Mammary epithelial cell (primary cell): ENCODE measurements at places on chromosomes 3 and 15. TPM values are rescaled to one million over a fixed set of nuclear protein-coding genes. Genes with fewer than 3 reads are reported as not detected.

Gene UBA3
- 54.4 and 76.1 TPM in 2 replicates for total RNA-seq

Gene IFRD2
- 65.5 TPM for total RNA-seq

Gene CD80
- total RNA-seq, result not detected in 2 replicates

Gene CIDEC
- 0.17 TPM for total RNA-seq

DNA sequence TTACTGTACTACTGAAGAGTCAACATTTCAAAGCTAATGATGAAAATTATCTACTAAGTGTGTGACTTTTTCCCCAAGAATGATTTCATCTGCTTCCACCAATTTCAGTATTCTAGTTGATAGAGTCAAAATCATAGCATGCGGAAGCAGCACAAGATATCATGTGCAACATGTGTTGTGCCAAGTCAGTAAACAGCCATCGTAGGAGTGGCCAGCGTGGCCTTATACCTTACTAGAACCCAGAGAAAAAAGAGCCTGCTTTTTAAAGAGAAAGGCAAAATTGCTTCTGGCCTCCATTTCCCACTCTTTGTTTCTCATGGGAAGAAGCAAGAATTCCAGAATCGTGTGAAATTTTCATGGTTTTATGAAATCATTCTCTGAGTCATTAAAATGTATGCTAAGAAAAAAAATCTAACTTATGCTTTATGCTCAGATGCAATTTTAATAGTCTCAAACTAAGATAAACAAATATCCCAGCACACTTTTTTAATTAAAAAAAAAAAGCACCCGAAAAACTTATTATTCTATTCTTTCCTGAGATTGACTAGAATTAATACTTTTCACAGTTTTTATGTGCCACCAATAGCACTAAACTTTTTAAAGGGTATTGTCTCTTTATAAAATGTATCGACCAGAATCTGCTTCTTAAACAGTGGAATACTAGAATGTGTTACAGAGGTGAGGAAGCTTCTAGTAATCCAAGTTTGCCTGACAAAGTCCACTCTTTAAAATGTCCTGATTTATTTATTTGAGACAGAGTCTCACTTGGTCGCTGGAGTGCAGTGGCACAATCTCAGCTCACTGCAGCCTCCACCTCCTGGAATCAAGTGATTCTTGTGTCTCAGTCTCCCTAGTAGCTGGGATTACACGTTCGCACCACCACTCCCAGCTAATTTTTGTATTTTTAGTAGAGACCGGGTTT lies 87.3 kb downstream of the MBNL1 start:
- DNase-seq, result no peak

- no peak for DNase-seq
These were observed 404.4 kb upstream of the PROK2 start for GRCh38 chr3:72189339-72189738.

GRCh38 chr15:69092159-69092558 lies 68.3 kb upstream of the GLCE start:
- peak; percentile 90 for DNase-seq

DNA sequence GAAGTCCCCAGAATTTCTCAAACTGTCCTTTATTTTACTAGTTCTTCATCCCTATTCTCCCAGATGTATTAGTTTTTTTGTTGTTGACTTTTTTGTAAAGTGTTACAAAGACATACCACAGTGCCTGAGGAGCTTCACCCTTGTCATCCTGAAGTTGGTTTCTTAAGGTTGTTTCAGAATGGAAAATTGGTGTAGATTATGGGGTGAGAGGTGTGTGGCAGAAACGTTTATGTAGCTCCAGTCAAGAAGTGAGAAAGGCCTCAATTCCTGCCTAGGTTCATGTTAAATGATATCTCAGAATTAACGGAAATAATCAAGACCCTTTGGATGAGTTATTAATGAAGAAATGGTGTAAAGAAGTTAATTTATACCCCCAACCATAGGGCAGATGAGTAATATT lies 6.8 kb downstream of the EDEM1 start:
- DNase-seq, result no peak

DNA sequence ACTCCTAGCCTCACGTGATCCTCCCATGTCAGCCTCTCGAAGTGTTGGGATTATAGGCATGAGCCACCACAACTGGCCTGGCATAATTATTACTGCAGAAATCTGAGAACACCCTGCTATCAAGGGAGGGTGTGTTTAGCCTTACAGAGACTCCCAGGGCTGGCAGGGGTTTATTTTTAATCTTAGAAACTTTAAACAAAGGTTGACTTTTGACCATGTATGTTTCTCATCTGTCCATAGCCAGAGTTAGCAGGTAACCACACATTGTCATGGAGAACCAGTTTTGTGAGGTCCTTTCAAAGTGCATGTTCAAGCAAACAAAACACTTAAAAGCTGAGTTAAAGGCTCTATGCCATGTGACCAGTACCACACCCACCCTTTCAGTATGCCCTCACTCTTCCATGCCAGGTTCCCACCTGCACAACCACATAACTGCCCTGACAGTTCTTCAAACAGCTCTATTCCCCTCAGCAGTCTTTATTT lies 11.1 kb downstream of the SIAH2 start:
- DNase-seq, result no peak

DNA sequence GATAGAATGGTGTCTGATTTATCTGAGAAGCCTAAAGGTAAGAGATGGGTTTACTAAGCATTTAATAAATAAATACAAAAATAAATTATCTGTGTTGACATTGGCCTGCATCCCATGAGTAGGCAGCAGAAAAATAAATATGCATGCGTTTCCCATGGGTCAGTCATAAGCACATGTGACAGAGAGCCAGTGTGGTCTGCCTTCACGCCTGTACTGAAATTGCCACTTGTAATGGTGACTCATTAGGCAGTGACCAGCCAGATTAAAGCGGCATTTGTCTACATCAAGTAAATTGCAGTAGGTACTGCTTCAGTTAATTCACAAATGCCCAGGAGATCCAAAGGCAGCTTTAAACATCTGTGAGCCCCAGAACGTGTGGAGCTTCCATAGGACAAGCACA lies 399.6 kb downstream of the NAALADL2 start:
- peak; percentile 50 for DNase-seq

- DNase-seq, result no peak
These were observed 291.0 kb upstream of the SATB1 start for GRCh38 chr3:18716101-18716500.

DNA sequence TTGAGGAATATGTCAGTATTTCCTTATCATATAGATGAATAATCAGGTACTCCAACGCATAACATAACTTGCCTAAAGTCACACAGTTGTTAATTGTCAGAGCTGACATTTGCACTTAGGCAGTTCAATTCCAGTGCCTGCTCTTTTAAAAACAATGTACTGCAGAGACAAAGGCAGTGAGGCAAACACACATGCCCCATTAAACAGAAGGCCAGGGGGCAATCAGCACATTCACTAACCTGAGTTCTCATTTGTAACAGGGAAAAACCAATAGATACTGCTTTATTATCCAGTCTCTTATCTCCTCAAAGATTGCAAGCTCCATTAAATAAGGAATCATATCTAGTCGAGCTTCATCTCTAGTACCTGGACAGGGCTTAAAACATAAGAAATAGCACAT lies 1017.4 kb downstream of the SQOR start:
- DNase-seq, result no peak

- no peak for DNase-seq
These were observed 5.1 kb downstream of the ONECUT1 start for GRCh38 chr15:52784799-52785671.

GRCh38 chr3:195260280-195260905 lies 10.6 kb downstream of the XXYLT1 start:
- DNase-seq, result no peak
